SK-N-DZ (cell line): ENCODE measurements at places on chromosomes 7 and 10.

DNA sequence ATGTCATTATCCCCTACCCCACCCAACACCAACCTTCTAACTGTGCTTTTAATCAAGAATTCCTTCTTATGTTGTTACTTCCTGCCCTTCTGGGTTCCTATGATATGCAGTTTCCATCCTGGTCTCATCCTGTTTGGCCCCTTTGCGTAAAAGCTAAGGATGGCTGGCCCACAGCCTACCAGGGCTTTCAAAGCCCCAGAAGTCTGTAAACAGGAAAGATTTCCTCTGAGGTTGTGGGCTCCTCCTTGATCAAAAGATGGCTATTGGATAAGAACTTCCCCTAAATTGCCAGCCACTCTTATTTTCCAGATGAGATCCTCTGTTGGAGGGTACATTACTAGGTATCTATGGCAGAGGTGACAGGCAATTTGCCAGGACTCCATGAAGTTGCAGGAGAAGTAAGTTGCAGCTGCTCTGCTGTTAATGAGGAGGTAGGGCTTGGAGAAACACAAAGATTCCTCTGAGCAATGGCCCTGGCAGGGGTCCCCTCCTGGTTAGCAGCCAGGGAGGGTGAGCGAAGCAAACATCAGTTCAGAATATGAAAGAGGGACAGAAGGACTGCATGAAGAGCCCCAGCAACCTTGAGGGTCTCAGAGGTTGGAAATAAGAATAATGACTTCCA lies 32.1 kb downstream of the NRP1 start:
- DNase-seq, result no peak

DNA sequence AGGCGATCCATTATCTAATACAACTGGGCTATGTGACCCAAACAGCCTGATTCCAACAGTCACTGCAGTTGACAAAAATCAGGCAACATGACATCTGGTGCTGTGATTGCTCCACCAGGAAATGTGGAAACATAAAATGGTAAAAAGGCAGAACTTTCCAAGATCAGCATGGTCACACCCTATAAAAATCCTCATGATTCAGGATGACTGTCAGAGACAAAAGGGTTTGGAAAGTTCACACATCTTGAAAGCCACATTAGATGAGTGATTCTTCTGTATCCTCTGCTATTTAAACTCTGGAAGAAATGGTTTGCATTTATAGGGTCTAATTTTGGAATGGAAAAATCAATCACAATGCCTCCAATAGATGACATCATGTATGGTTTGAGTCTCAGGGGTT lies 662.6 kb upstream of the IGFBP3 start:
- no peak for DNase-seq

DNA sequence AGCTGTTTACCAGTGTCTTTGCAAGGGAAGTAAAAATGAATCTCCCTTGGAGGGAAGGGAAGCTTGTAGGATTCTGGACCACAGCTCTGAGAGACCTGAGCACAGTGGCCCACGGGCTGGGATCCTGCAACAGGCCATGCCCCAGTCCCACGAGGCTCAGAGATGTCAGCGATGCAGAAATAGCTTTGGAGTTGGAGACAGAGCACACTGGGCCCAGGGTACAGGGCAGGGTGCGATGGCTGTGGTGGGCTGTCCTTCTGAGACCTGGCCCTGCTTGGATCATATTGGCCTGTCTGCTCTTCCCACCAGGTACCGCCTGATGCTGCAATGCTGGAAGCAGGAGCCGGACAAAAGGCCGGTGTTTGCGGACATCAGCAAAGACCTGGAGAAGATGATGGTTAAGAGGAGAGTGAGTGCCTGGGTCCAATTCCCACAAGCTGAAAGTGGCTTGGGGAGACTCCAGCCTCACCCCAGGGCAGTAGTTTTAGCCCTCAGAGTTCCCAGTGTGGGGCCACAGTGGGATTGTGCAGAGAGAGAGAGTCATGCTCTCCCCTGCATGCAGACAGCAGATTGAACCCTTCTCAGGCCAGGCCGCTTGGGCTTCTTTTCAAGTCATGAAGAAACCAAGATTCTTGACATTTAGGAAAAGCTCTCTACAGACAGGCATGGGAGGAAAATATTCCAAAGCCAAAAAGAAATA lies 13.5 kb upstream of the CSGALNACT2 start:
- no peak for DNase-seq

DNA sequence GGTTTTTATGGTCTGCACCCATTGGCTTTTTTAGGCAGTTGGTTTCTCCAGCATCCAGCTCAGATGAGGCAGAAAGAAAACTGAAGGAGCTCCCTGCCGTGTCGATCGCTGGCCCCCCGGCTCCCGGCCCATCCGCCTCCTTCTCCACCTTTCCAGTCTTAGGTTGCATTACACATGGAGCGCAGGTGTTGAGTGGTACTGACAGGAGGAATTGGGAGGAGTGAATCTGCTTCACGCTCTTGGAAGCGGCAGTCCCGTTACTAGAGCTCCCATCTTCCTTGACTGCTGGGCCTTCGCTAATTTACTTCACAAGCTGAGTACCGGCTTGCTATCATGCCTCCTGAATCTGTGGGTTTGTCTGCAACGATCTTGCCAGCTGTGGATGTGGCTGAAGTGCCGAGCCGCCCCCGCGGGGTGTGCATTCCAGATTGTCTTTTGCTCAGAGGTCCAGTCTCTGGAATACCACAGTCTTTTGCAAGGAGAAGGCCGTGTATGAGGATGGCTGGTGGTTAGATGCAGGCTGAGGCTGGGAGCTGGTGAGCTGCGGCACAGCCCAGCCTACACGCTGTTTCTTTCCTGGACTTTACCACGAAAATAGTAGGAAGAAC lies 17.1 kb downstream of the IQCE start:
- no peak for DNase-seq

- DNase-seq, result no peak
Observed at GRCh38 chr10:114487815-114488536, 83.7 kb upstream of the AFAP1L2 start.

- no peak for DNase-seq
Observed at GRCh38 chr7:32515890-32516550, 20.7 kb downstream of the AVL9 start.

DNA sequence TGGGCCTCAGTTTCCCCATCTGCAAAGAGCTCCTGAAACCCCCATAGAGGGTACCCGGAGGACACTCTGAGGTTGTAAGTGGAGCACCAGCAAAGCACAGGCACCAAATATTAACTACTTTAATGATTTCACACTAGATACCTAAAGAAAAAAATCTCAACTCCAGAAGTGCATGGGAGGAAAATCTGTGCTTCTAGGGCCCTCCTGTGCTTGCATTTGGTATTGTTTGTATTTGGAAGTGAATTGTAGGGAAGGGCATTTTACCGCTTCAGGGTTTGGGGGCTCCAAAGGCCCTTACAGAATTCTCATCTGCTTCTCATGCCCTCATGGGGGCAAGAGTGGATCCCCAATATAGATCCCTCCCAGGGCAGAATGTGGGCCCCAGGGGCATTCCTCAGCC lies 22.4 kb upstream of the DRGX start:
- no peak for DNase-seq

- DNase-seq, result no peak
Observed at GRCh38 chr7:356691-357462, 66.9 kb downstream of the FOXL3 start.

- no peak for DNase-seq
Observed at GRCh38 chr7:801940-802381, 30.3 kb upstream of the SUN1 start.

DNA sequence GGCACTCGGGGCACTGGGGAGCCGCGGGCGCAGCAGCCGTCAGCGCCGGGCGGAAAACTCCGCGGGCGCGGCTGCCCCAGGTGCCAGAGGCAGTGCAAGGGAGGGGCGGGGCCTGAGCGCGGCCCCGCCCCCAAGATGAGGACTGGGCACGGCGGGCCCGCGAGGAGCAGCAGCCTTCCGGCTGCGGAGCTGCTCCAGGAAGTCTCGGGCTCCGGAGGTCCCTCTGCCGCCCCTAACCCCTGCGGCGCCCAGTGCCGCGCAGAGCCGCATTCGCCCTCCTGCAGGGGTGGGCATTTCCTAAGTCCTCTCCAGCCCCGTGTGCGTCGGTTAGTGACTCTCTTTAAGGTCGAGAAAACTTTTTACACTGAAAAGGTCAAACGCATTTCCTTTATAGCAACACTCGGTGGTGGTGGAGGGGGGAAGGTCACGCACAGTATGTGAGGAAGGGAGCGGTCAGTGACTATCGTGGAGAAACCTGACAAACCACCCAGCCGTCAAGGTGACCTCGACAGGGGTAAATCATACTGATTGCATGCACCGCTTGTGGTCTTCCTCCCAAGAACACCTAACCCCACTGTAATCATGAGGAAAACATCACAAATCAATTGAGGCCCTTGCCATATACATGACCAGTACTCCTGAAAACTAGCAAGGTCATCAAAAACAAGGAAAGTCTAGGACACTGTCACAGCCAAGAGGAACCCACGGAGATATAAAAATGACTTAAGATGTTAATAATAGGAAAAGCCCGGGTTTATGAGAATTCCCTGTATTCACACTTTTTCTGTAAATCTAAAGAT lies at the start of gene ANXA11:
ANXA11 (minus strand) TSS at position 61 of the 800 bp plus-strand sequence. CDS start 32,676 bp downstream, outside the sequence.
- DNase-seq, result peak; percentile 60

DNA sequence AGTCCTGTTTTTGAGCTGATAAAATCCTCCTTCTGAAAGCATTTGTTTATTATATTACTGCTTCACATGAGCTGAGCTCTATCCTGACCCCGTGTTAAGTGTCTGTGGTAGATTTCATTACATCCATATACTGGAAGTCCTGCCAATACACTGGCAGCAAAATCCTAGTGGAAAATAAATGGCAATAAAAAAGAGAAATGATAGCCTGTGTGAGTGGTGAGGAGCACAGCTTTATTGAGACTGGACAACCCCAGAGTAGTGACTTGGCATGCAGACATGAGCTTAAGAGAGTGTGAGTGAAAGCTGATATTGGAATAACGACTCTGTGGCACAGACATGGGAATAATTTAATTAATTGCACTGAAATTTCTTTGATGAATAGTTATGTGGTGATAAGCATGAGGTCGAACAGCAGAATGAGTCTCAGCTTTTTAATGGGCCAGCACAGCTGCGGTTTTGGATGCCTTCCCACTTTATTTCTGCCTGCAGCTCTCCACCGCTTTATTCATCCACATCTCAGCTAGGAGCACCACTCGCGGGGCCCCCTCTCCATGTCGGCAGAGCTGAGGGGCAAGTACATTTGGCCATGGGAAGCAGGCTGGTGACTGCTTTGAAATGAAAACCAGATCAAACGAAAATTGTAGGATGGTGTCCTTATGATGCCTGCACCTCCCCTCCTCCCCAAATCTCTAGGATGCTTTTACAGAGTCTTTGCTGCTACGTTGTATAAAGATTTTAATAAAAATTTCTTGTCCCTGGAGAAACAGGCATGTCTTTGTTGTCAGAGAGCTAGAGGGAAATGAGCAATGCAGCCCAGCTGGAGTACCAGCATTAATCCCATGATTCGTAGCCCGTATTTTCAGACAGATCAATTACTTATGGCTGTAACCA lies 494.3 kb downstream of the AUTS2 start:
- DNase-seq, result peak; percentile 53

- no peak for DNase-seq
Observed at GRCh38 chr10:24873281-24873683, 79.1 kb downstream of the PRTFDC1 start.

- no peak for DNase-seq
Observed at GRCh38 chr7:17770710-17771375, 169.5 kb downstream of the SNX13 start.

GRCh38 chr10:68471063-68471585 lies 649 bp downstream of the DNA2 start:
- peak; percentile 17 for DNase-seq

DNA sequence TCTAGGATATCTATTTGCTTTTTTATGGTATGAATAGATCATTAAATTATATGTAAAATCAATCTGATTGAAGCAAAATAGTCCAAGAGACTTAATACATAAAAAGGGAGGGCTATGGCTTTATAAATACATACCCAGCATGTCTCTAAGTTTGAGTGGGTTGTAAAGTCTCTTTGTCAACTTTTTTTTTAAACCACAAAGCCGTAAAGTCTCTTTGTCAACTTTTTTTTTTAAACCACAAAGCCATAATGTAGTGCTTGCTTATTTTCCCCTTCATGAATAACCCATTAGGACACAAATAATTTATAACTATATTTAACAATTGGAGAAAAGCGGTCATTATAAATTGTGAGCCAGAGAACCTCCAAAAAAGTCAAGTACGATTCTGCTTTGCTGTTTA lies 5.7 kb downstream of the HECTD2 start:
- no peak for DNase-seq

GRCh38 chr7:6271694-6272440 lies 557 bp downstream of the CYTH3 start:
- DNase-seq, result no peak

GRCh38 chr10:51367694-51368093 lies 293.4 kb downstream of the PRKG1 start:
- no peak for DNase-seq

DNA sequence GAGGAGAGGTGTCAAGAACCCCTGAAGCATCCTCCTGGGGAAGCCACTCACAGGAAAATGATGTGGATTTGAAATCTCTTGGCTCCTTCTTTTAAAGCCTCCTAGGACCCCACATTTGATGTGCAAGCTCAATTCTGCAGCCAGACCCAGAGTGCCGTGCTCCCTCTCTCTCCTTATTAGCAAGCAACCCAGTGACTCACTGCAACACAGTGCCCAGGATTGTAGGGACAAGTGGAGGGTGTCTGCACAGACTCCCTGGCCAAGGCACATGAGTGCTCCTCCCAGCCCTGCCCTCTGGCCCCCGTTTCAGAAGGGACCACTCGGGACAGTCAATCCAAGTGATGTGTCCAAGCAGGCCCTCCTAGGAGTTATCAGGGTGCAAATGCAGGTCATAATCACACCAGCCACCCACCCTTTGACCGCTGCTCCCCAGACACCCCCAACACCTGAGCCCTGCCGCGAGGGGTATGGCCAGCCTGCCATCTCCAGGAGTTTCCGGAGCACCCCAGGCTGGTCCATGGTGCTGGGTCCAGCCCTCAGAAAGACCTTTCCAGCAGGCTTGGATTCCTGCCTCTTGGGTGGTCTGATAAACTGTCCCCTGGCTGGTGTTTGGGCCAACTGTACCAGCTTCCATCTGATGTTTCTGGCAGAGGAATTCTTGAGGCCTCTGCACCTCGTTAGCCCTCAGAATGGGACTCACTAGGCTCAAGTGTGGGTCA lies 54.5 kb upstream of the CXCL12 start:
- DNase-seq, result no peak

GRCh38 chr10:13707156-13707881 lies 120.6 kb downstream of the PRPF18 start:
- no peak for DNase-seq
